ENCODE measurements at places on chromosomes 12 and 14.

GRCh38 chr12:112664569-112664968, 127.0 kb upstream of the RPH3A start:
- no peak for DNase-seq

DNA sequence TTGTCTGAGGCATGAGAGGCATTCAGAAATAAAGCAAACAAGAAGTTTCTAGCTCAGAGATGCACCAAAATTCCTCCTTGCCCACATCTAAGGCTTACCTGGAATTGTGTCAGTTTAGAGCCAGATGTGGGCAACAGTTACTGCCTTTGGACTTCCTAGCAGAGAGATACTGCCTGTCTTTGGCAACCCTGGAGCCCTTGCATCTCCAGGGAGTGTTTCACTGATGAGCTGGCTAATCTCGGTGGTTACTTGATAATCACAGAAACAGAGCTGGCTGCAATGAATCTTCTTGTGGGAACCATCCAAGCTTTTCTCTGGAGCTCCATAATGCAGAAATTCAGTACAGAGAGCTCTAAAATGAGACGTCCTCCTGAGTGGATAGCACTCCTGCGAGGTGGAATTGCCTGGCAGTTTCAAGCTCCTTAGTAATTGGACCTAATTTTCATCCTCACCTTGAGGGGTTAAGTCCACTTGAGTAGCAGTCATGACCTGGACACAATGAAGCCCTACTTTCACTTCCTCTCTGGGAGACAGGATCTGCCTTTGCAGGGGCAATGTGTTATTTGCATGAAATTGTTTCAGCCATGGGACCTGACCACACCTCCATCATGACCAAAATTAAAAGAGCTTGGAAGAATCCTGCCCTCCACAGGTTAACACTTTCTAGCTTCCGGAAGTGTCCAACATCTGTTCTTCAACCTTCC, 108.8 kb upstream of the ARHGAP5 start:
- no peak for DNase-seq

- no peak for DNase-seq
Measured at GRCh38 chr14:101469382-101470247, 91.7 kb upstream of the DIO3 start.

DNA sequence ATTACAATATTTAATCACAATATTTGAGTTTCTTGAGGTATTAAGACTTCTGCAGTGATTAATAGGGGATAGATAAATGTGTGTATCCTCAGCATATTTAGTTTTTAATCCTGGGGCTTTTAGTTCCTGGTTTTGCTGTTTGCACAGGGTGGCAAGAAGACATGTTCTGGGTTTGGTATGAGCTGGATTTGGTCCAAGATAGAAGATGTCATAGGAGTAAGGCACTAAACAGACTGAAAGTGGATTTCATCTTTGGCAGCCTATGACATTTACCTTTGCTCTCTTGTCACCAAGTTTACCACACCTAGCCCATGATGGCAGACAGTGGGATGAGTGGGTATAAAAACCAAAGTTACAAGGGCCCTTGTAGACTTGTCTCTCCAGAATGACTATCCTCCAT, 168.2 kb downstream of the LRRK2 start:
- no peak for DNase-seq

GRCh38 chr14:99540196-99541032, 59.2 kb downstream of the CCNK start:
- no peak for DNase-seq

DNA sequence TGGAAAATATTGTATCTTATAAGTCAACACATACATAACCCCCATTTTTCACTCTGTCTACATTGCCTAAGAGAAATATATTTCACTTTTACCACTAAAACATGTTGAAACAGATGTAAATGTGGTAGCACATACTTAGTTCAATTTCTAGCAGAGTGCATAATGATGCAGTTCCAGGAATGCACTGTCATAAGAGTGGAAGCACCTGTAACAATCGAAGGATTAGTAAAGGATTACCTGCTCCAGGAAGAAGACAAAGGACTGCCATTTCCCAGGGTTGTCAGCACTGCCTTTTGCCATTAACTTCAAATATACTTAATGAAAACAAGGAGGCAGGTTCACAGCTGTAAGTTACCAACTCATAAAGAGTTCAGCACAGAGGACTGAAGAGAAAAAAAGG, 24.6 kb downstream of the DAD1 start:
- no peak for DNase-seq

DNA sequence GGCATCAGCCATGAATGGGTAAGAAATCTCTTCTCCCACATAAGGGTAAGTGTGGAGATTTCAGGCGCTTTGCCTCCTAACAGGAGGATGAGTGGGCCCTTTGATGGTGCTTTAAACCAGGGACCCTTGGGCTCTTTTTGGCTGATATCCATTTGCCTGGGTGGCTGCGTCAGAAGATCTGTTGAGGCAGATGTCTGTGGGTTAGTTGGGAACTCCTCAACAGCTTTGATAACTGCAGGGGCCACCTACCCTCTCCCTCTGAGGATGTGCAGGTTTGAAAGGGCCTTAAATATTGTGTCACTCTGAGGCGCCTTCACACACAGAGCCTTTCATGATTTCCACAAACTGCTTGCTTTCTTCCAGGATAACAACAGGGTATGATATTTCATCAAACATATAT, 210.7 kb downstream of the PPM1H start:
- no peak for DNase-seq

GRCh38 chr12:10212739-10213131, at the start of gene GABARAPL1:
Gene GABARAPL1, plus strand, starts transcription at chr12:10212877. Its CDS starts 253 bp downstream, at chr12:10213130.
- DNase-seq, result peak; percentile 47

- DNase-seq, result peak; percentile 86
Measured at GRCh38 chr12:91920276-91920675, 225.4 kb downstream of the BTG1 start.

- DNase-seq, result no peak
Measured at GRCh38 chr12:114003286-114003685, 37.2 kb upstream of the RBM19 start.

- DNase-seq, result no peak
Measured at GRCh38 chr12:71455028-71455737, 15.6 kb downstream of the LGR5 start.

DNA sequence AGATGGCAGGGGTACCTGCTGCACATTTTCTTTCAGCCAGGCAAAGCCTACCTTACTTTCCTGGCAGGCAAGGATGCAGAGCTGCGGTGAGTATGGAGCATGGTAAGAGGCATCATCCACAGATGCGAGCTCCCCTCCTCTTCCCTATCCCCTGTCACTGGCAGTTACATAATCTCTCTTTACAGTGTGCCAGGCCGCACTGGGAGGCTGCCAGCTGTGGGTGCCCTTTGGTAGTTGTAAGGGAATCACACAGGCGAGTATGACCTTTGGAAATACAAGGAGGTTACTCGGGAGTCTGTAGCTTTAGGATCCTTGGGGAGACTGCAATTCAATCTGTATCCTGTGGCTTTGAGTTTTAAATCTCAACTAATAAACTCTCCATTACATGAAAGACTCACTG, 132.5 kb downstream of the KTN1 start:
- DNase-seq, result no peak

- DNase-seq, result no peak
Measured at GRCh38 chr14:100673085-100673806, 53.4 kb upstream of the DLK1 start.

DNA sequence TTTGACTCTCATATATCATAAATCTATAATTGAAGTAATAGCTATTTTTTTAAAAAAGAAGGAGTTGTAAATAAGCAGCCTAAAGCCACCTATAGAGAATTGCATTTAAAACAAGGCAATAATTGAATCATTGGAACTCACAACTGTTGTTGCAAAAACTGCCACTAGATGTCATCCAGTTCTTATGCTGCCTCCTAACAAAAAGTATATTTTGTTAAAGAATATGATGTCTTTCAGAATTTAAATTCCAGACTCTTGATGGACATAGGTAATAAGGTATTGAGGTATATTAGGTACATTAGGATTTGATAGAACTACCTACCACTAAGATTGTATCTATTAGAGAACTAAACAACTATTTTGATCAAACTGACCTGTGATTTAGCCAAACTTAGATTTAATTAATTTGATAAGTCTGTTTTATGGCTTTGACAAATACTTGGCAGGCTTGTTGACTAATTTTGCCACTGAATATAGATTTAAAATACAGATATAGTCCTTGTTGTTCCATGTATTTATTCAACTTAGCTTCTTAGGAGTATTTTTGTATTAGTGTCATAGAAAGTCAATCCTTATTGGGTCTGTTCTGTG, 401.4 kb downstream of the RPL10L start:
- DNase-seq, result no peak

GRCh38 chr12:46148327-46149078, 120.3 kb downstream of the SLC38A1 start:
- DNase-seq, result peak; percentile 26

DNA sequence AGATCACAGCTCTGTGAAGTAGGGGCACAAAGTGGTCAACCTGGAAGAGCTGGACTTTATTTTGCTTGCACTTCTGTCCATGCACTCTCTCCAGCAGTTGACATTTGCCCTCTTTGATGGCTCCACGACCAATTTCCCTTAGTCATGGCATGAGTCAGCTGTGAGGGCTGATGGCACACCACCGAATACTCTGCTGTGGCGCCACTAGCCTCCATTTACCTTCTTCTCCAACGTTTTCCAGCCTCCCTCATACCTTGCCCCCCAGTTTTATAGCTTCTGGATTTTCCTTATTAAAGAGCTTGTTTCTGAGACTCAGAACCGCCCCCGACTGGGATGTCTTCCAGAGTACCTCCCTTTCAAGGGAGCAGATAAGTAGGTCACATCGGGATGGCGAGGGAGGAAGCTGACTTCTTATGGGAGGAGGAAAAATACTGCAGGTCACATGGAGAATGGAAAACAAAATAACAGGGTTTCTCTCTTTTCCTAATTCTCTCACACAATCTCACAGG, 17.6 kb downstream of the NINJ2 start:
- no peak for DNase-seq

- no peak for DNase-seq
Measured at GRCh38 chr14:68692216-68692615, 100.7 kb downstream of the ZFP36L1 start.

DNA sequence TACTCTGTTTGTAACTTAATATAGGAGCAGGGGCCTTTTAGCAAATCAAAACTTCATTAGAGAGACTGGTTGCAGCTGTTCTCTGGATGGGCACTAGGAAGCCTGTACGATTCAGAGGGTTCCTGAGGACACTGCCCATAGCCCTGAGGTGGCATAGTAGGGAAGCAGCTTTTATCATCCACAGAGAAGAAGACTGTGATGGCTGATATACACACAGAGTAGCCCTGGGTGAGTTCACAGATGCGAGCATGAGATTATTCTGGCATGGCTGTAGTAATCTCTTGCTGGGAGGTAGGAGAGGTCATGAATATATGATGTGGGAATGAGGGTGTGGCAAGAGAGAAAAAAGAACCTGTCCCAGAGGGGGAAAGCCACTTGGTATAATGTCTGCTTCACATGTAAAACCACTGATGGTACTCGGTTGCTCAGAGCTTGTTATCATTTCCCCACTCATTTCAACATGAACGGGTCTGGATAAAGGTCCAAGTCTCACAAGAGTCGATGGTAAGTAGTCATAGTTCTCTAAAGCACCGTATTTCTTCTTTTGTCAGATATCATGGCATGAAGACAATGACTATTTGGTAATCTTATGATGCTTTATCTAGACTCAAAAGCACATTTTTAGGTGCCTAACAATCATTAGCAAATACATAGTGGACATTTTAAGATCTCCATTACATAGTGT, 52.0 kb downstream of the PEBP1 start:
- DNase-seq, result no peak

DNA sequence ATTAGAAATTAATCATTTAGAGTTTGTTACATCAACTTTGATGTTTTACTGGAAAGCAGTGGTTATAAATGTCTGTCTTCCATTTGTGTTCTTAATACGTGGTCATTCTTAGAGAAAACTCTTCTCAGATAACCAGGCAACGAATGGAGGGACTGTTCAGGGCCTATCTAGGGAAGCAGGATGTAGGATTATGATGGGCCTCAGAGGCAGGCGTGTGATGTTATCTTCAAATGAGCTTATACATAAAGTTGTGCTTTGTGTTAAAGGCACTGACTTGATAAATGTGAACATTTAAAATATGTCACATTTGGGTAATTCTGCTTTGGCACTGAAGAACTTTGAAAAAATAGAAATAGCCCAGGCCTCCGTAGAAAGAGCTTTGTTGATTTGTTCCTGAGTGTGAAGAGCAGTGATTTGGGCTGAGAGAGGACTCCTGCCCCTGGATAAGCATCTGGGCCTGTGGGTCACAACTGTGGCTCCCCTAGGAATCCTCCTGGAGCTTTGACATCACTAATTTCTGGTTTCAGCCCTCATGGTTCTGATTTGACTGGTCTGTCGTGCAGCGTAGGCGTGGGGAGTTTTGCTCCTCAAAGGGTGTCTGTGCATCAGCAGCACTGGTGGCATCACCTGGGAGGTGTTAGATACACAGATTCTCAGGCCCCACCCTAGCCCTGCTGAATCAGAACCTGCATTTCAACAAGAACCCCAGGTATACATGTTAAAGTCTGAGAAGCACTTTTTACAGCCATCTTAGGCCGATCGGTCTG, 55.4 kb downstream of the SAMD4A start:
- DNase-seq, result no peak

DNA sequence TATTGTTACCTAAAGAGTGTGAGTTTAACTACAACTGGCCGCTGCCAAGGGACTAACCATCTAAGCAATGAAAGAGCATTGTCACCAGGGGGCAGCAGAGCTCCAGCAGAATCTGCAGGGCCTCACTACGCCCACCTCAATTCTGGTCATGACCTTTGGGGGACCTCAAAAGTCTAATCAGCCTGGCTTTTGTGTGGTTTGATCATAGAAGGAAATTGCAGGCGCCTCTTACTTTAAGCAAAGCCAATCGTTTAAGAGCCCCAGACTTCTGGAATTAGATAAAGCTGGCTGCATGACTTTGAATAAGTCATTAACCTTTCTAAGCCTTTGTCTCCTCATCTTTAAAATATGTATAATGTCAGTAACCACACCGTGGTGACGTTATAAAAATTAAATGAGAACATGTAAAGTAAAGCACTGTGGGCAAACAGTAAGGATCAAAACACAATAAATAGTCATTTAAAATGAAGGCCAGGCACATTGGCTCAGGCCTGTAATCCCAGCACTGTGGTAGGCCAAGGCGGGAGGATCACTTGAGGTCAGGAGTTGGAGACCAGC, 58.6 kb downstream of the TBX3 start:
- peak; percentile 12 for DNase-seq

DNA sequence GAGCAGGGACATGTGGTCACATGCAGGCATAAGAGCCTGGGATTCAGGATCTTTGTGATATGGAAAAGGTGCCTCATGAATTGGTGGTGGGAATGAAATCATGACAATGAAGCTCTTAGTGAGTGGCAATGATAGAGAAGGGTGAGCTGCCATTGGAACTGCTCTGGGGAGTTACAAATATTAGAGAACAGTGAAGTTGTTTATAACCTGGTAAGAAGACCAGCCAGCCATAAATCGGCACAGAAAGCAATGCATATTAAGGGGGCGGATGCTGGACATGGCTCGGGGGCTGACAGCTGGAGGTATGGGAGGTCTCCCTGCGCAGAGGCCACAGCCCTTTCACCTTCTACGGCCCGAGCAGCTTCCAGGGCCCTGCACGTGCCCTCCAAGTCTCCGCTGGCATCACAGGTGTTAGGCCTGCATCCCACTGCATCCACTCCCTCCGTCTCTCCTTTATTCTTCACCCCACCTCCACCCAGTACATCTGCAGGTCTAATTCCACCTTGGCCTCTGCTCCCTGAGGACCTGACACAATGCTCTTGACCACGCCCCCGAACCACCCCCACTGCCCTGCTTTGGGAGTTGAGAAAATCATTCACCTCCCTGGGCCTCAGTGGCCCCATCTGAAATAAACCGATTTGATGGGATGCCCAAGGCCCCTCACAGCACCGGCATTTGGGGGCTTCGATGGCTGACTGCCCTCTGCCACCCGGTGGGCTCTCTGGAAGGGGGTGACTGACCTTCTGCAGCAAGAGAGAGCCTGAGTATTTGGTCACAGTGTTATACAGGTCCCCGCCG, 4.1 kb downstream of the CACNA2D4 start:
- no peak for DNase-seq

Data from fibroblast of skin of left biceps (primary cell).